AG09309 (cell line): ENCODE measurements at places on chromosomes 12 and 14.

DNA sequence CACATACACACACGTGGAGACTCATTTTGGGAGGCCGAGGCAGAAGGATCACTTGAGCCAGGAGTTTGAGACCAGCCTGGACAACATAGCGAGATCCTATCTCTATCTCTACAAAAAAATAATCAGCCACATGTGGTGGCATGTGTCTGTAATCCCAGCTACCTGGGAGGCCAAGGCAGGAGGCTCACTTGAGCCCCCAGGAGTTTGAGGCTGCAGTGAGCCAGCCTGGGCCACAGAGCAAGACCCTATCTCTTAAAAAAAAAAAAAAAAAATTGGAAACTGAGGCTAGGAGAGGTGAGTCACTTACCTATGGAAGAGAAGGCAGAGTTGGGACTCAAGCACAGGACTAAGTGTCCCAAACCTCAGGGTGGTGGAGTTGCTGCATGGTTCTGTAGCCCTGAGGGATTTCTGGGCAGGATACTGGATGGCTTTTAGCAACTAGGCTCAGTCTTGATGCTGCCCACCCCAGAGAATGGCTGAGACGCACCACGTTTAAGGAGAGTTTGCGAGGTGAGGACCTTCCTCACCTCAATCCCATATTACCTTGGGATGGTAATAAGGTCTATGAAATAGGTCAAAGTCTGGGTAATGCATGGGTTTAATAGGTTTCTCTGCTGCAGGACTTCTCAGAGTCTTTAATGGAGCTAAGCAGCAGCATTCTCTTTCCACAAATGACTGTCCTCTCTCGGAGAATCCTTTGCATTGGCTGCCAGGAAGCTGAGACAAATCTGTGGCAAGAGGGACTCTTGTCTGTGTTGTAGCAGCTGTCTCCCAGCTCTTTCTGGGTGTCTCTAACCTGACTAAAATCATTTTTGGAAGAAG is 35.6 kb downstream of the SH2B3 start:
- DNase-seq, result no peak

DNA sequence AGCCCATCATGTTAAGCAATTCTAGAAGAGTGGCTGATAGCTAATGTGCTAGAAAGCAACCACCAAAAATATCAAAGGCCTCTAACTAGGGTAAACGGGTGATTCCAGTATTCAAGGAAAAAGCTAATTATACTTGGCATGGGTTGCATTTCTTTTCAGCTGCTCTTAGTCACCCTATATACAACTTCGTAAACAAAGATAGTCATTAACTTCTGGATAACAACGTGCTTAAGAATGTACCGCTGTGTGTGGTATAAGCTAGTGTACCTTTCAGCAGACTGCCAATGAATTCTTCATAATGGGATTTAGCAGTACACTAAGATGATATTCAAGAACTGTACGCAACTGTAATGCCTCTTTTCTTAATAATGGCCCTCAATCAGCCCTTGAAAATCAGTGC is 42.2 kb upstream of the SLC6A13 start:
- DNase-seq, result no peak

GRCh38 chr12:109910969-109911348 is 10.9 kb downstream of the TCHP start:
- DNase-seq, result no peak

DNA sequence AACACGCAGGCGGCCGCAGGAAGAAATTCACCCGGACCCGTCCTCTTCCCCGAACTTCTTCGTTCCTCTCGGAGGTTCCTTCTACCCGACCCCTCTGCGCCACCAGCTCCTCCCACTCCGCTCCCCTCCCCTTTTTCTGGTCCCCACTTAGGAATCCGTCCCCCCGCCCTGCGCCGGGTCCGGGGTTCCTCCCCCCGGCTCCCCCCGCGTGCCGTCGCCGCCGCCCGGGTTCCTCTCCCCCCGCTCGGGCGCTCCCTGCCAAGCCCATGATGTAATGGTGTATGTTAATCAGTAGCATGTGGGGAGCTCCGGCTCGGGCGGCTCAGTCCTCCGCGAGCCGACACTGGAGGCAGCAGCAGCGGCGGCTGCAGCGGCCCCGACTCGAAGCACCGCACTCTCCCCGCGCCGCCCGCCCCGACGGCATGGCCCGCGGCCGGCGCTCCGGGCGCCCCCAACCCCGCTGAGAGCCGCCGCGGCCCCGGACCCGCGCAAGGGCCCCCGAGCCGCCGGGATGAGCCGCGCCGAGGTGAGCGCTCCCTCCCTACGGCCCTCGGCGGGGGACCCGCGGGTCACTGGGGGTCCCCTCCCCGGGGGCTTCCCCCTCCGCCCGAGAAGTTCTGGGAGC is 1.0 kb upstream of the SAMD4A start:
- peak; percentile 73 for DNase-seq

GRCh38 chr12:119178544-119179334 is at the start of gene HSPB8:
TSS of gene HSPB8 (plus strand) at chr12:119178931. CDS start at chr12:119179313, 382 bp downstream.
- DNase-seq, result no peak

- DNase-seq, result no peak
Observed at GRCh38 chr12:31950088-31950487, 9.1 kb upstream of the RESF1 start.

DNA sequence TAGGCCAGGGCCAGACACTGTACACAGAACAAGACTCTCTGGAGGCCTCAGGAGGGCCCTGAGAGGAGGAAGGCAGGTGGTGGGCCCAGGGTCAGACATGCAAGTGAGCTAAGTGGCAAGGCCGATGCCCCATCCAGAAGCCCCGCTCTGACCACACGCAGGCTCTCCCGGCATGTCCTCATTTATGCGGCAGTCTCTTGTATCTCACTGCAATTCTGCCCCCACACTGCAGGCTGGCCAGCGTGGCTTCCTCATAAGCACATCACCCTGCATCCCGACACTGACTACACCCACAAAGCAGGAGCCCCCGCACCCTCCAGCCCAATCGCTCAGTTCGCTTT is 17.5 kb downstream of the SSH1 start:
- no peak for DNase-seq

DNA sequence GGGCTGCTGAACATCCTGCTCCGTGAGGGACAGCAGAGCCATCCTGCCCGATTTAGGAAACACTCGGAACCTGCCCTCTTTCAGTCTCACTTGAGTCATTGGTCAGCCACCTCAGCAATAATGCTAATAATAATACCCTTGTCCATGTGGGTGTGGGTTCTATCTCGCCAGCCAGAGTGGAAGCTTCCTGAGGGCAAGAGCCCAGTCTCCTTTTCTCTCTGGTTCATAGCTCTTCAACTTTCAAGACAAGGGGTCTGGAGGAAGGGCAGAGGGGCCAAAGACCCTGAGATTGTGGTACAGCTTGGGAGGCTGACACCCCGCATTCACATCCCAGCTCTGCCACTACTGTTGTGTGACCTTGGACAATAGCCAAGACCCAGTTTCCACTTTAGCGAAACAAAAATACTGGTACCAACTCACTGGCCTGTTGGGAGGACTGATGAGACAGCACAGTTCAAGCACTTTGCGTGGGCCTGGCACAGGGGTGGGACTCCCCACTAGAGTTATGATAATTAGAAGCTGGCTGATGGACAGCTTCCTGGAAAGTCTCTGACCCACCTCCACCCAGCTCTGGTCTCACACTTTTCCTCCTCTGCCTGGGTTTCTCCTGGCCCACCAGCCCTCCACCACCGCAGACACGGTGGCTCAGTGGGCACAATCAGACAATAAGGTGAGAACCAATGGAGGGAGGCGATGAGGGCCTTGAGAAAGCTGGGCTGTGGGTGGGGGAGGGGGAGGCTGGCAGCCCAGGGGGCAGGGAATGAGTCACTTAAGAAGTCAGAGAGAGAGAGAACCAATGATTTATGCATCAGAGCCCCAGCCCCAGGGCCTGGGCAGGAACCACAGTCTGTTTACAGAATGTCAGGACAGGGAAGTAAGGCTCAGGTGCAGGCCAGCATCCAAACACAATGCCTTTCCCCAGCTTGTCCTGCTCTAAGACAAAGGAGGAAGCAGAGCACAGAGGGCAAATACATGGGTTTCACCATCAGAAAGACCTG is 9.6 kb downstream of the FAIM2 start:
- DNase-seq, result no peak

DNA sequence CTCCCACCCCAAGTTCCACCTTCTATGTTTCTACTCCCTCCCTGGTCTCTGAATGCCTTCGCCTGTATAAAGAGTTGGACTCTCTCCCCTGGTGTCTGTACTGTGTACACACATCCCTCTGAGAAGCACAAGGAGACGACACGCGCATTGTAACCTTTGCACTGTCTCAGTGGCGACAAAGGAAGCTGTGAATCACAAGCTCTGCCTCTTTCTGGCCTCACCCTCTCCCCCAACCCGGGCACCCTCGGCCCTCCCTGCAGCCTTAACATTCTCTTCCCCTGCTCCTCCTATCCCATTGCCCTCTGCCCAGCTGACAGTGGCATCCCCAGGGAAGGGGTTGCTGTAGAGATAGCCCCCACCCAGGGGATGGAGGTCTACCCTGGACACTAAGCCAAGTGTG is 2.5 kb upstream of the SMARCD1 start:
- no peak for DNase-seq

GRCh38 chr12:113880988-113881962 is 84.8 kb downstream of the RBM19 start:
- no peak for DNase-seq

GRCh38 chr14:80105488-80105994 is 105.8 kb downstream of the DIO2 start:
- no peak for DNase-seq

- DNase-seq, result no peak
Observed at GRCh38 chr12:6202304-6202703, 2.1 kb downstream of the CD9 start.

- no peak for DNase-seq
Observed at GRCh38 chr12:127113945-127114344, 1153.0 kb upstream of the TMEM132C start.
